ENCODE measurements at places on chromosomes 3 and 15.

DNA sequence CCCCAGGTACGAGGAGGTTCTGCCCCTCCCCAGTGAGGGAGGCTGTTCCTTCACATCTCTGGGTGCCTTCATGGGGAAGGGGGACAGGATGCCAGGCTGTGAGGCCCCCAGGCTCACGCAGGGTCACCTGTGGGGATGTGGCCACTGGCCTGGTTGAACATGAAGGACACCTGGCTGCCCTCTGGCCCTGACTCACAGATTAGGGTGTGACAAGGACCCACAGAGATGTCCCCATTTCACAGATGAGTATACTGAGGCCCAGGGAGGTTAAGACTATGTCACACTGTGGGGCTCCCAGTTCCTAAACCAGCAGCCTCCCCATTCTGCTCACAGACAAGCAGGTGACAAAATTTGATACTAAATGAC lies 42.4 kb downstream of the PCSK6 start:
- DNase-seq: no peak

GRCh38 chr3:197580253-197580691 lies 24.5 kb upstream of the BDH1 start:
- DNase-seq: no peak

DNA sequence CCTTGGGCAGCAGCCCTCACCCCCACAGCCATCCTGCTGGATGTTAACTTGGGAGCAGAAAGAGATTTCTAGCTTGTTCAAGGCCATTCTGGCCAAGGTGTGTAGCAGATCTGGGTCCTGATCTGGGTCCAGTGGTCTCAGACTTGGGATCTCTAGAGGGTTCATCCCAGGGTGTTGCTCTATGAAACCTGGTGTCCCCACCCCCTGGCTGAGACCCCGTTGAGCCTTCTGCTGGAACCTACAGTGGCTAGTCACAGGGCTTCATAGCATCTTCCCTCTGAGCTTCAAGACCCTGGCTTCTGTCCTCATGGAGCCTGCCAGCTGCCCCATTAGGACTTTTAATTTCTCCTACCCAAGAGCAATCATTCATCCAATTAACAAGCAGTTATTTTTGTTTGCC lies 64.3 kb downstream of the EPHB1 start:
- DNase-seq: no peak

DNA sequence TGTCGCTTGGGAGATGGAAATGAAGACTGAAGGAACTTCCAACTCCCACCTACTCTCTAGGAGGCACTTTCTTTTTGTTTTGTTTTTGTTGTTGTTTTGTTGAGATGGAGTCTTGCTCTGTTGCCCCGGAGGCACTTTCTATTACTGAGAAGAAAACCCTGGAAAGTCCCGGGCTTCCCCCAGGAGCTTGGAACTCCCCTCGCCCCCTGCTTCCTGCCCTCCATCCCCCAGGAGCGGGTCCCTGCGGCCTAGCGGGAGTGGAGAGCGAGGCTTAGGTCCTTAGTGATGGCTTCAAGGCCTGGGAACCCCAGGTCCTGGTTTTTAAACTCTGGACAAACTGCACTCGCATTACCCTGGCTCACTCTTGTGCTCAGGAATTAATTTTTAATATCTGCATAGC lies 195.7 kb downstream of the OCA2 start:
- no peak for DNase-seq

- no peak for DNase-seq
Measured at GRCh38 chr3:182959474-182960350, 20.6 kb downstream of the DCUN1D1 start.

DNA sequence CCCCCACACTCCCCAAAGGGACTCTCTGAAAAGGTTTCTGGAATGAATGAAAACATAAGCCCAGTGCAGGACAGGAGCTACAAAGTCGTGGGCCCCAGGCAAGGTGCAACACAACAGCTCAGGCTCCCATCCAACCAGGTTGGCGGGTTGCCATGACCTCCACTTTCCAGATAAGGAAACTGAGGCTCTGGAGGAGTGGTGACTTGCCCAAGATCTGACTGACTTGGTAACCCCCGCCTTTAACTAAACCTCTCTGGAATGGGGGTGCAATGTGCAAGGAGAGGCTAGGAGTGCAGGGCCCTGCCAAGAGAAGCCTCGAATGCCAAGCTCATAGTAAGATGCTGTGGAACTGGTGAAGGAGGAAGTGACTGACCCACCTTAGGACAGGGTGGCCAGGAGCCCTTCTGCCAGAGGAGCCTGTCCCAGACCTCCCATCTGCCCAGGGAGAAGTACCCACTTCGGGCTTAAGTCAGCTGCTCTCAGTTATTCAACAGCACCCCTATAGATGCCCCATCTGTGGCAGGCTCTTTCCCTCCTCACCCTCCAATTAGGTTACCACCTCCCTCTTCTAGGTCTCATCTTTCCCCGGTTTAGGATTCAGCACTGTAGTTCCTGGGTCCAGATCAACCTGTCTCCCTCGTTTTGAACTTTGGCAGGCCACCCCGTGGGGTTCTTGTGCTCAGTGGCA lies 553 bp upstream of the TNNC1 start:
- DNase-seq: no peak

DNA sequence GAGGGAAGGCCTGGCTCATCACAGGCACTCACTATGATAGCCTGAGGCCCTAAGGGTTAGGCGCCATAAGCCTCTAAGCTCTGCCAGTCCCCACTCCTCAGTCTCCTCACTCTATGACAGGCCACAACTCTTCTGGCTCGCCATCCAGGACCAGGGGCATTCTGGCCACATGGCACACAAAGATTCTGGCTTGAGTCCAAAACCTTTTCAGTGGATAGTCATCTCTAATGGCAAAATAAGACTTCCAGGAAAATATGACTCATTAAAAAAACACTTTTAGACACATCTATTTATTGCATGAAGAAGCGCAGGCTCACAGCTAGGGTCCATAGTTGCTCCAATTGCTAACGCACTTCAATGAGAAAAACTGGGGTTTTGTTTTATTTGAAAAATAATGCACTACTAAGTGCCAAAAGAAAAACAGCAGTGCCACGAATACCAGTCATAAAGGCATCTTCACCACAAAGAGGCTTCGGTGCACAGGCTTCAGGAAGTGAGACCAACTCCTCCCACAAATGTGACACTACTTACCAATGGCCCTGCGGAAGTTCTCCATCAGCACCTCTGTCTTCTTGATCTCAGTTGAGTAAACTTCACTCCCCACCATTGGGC lies 11.1 kb downstream of the RUVBL1 start:
- peak; percentile 97 for DNase-seq

DNA sequence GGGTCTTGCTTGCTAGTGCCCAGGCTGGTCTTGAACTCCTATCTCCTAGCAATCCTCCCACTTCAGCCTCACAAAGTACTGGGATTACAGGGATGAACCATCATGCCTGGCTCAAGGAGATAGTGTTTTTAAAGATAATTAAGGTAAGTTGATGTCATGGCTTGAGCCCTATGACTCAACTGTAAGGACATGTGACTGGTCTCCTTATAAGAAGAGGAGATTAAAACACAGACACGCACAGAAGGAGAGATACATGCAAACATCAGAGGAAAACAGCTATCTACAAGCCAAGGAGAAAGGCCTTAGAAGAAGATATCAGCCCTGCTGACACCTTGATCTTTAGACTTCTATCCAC lies 220.4 kb upstream of the GADL1 start:
- no peak for DNase-seq

DNA sequence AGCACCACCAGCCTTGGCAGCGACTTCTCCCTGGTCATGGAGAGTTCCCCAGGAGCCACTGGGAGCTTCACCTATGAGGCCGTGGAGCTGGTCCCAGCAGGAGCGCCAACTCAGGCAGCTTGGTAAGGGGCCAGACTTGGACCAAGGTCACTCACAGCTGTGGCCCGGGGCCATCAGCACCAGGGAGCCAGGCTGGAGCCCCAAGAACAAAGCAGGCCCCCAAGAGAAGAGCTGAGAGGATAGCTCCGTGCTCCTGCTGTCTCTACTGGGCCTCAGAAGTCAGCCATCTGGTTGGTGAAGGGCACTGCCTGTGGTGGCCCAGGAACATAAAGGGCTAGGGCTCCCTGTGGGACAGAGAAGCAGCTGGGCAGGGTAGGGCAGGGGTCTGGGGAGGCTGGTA lies 14.7 kb upstream of the CPNE9 start:
- DNase-seq: no peak

DNA sequence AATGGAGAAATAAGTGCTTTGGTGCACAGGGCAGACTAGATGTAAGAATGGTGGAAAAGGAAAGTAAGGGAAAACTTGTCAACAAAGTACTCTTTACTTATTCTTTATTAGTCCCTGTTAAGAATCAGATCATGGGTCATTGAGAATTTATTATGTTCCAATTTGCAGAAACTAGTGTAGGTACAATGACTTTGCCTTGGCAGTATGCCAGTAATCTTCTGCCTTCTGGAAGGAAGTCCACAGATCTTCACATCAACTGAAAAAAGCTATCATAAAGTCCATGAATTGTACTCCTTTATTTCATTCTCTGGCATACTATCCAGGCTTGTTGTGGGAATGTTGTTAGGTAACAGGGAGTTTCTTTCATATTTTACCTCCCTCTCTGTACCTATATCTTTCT lies 88.2 kb upstream of the FLNB start:
- no peak for DNase-seq

DNA sequence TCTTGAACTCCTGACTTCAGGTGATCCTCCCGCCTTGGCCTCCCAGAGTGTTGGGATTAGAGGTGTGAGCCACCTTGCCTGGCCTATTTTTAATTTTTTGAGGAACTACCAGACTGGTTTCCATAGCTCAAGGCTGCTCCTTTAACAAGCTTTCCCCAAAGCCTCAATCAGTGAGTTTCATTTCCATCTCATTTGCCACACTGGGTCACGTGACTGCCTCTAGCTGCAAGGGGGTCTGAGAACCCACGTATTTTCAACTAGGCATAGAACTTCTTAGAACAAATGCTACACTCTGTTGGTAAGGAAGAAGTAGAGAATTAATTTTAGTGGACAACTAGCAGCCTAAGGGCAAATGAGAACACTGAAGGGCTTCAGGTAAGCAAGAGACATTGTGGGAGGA lies 3.1 kb upstream of the CD276 start:
- DNase-seq: no peak

GRCh38 chr3:18529631-18530030 lies 104.5 kb upstream of the SATB1 start:
- no peak for DNase-seq

DNA sequence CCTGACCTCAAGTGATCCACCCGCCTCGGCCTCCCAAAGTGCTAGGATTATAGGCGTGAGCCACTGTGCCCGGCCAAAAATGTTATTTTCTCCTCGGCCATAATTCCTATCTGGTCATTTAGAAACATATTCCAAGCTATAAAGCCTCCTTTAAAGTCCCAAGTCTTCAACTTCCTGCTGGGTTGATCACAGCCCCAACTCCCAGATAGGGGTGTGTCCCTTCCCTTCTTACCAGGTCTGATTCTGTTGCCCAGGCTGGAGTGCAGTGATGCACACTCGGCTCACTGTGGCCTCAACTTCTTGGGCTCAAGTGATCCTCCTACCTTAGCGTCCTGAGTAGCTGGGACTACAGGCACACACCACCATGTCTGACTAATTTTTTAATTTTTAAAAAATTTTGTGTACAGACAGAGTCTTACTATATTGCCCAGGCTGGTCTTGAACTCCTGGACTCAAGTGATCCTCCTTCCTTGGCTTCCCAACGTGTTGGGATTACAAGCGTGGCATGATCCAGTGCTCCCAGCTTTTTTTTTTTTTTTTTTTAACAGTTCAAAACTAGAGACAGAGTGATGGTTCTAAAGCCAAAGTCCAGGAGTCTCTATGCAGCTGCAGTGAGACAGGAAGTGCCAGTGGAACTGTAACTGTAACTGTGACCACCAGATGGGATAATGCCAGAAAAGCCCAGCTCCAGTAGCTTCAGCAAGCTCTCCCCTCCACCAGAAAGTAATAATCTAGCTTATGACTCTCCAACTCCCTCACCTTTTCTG lies 8.2 kb upstream of the PRKAR2A start:
- no peak for DNase-seq

DNA sequence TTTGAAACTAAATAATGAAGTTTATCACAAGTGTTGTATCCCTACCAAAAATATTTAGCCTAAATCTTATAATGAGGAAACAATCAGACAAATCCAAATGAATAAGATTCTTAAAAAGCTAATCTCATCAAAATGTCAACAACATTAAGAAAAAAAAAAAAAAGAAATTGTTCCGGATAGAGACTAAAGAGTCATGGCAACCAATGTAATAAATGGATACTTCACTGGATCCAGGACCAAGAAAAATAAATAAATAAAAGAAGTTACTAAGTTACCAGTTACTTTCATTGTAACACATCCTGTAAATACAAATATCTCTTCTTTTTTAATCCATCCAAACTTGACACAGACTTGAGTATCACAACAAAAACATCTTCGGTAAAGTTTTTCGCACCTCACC lies 607 bp downstream of the MRPL47 start:
- DNase-seq: no peak

DNA sequence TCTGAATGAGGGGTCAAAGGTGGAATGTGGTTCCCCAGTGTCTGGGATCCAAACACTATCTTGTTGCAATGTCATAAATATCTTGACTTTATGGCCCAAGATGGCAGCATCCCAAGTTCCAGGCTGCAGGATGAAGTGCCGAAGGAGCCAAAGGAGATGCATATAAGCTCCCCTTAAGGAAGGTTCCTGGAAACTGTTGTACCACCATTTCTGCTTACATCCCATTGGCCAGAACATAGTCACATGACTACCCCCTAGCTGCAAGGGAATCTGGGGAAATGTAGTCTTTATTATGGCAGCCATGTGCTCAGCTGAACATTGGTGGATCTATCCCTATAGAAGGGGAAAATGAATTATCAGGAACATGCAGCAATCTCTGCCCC lies 54.3 kb downstream of the BDH1 start:
- no peak for DNase-seq

- peak; percentile 82 for DNase-seq
Measured at GRCh38 chr3:141680620-141681389, 57.3 kb upstream of the RNF7 start.

GRCh38 chr15:72139667-72140066 lies 21.5 kb downstream of the SENP8 start:
- no peak for DNase-seq

- peak; percentile 20 for DNase-seq
Measured at GRCh38 chr3:184952671-184953070, 140.7 kb downstream of the VPS8 start.

- DNase-seq: no peak
Measured at GRCh38 chr3:15434756-15435155, 7.4 kb downstream of the EAF1 start.

GRCh38 chr15:70225416-70225815 lies 127.7 kb upstream of the TLE3 start:
- no peak for DNase-seq

DNA sequence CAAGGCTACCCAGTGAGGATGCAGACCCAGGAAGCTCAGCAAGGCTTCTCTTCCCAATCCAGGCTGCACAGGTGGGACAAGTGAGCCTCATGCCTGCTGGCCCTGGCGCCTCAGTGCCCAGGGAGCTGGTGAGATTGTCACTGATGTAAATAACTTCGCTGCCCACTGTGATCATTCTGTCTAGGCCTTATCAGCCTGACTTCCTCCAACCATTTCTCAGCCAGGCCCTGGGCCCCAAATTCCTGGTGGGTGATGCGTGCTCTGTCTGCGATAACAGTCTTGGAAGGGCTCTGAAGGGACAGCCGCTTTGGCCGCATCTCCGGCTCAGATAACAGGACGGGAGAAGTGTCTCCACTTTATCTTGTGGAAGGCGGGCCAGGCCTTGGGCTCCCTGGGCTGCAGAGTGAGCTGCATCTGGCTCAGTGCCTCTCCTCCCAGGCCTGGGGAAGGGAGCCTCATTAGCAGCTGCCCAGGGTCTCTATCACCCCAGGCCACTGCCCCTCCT lies 2.2 kb upstream of the FBLN2 start:
- DNase-seq: no peak

All from MCF 10A (cell line).